ENCODE measurements at places on chromosomes 12 and 14.

DNA sequence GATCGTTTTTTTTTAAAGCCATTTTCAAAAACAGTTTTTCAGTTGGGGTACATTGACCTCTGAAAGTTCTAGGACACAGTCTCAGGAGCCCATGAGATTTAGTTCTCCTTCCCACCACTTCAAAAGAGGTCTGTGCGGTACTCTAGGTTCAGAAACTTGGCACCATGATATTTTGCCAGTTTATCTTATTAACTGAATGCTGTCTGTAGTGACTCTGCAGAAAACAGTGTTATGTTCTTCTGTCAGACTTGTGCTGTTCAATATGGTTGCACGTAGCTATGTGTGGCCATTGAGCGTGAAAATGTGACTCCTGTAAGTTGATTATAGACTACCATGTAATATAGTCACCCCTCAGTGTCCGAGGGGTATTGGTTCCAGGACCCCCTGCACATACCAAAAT is 35.9 kb downstream of the CRADD start:
- DNase-seq: no peak

- DNase-seq: no peak
Observed at GRCh38 chr14:73452341-73453186, 5.8 kb downstream of the NUMB start.

- no peak for DNase-seq
Observed at GRCh38 chr12:2335513-2335912, 282.7 kb downstream of the CACNA1C start.

DNA sequence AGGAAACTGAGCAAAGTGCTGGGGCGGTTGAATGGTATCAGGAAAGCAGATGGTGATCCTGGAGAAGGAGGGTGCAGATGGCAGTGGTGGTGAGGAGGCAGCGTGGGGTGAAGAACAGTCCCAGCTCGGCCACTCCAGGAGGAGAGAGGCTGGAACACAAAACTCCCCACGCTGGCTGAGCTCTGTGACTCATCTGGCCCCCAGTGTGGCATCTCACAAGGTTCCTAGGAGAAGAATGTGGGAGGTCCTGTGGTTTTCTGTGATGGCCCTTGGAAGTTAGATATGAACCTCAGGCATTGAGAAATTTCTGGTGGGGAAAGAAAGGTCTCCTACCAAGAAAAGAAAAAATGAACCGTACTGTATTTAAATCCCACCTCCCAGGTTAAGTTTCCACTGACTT is 8.0 kb upstream of the NRXN3 start:
- DNase-seq: no peak

DNA sequence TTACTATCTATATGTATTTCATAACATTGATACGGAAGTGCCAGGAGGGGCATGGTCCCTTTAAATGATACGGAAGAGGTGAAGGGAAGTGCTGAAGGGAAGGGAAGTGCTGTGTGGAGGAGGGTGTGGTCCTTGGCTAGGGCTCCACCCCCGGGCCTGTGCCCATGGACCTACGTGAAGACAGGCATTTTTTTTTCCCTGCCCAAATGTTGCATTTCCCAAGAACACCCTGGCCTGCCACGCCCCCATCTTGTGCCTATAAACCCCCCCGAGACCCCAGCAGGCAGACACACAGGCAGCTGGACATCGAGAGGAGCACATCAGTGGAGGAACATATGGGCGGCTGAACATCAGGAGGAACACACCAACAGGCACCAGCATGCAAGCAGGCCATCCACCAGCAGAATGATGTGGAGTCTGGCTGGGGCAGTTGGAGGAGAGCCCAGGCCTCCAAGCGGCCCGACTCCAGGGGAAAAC is 134.1 kb downstream of the SLC41A2 start:
- no peak for DNase-seq

- DNase-seq: no peak
Observed at GRCh38 chr12:92482599-92482998, 220.2 kb upstream of the PLEKHG7 start.

GRCh38 chr12:95118788-95119179 is 45.4 kb upstream of the NR2C1 start:
- no peak for DNase-seq

GRCh38 chr14:74575936-74576335 is 36.1 kb downstream of the LTBP2 start:
- no peak for DNase-seq

DNA sequence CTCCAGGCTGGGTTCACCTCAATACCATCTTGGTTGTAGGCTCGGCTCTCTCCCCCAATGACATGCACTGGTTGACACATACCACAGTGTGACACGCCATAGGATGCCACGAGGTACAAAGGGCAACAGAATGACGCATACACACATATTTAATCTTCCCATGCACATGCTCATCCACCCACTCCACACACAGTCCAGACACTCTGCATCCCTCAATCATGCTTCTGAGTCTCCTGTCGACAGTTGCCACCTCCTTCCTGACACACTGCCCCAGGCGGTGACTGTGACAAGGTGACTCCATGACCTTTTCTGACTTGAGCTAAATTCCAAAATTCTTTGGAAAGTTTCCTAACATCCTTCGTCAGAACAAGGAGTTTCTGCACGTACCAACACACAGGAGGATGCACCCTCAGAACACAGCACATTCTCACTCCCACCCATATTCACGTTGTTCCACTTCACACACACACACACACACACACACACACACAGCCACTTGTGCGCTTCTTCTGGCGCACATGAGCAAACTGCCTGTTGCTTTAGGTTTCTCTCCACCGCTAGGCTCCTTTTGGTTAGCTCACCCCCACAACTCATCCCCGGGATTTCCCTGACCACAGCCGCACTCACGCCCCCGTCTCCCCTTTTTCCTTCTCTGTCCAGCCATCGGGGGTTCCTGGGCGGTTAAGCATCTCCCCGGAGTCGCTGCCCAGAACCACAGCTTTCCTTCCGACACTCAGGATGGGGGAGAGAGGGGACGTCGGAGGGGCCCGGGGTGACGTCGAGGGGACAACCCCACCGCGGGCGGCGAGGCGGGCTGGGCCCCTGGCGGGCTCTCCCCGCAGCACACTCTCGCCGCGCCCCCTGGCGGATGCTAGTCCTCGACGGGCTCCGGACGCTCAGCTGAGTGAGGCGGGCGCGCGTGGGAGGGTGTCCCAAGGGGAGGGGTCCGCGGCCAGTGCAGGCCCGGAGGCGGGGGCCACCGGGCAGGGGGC is 536 bp upstream of the WNT1 start:
- DNase-seq: no peak

DNA sequence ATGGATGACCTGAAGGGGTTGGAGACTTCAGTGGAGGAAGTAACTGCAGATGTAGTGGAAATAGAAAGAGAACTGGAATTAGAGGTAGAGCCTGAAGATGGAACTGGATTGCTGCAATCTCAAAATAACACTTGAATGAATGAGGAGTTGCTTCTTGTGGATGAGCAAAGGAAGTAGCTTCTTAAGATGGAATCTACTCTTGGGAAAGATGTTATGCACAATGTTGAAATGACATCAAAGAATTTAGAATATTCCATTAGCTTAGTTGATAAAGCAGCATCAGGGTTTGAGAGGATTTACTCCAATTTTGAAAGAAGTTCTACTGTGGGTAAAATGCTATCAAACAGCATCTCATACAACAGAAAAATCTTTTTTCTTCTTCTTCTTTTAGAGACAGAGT is 186.4 kb upstream of the PRKD1 start:
- no peak for DNase-seq

DNA sequence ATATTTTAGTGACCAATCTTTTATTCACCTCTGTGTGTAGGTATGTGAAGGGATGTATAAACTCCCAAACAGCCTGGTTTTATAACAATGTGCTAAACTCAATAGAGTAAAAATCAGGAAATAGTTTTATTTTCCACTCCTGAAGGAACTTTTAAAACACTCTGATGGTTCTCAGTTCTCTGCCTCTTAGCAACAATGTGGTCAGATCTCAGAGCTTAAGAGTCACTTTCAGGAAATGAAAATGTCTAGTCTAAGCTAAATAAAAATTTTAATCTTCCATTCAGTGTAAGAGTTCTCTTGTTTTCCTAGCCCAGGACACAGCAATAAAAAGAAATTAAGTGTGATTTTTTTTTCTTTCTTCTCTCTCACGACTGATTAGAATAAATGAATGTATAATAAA is 718.0 kb downstream of the C12orf50 start:
- DNase-seq: no peak

DNA sequence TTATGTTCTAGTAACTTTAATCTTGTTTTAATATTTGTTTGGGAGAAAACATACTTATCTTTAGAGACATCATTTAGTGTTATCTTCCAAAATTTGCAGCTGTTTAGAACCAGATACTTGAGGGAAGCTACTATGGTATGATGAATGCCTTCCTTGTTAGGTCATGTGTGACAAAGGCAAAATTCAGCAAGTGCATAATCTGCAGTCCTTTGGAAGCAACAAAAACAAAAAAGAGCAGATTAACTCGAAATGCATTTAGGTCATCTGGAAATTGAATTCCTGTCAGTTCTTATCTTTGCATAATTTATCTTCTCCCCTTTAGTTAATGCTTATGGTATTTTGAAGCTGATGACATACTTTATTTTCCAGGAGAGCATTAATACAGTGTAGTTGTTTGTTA is 3.5 kb downstream of the FBXO34 start:
- no peak for DNase-seq

- no peak for DNase-seq
Observed at GRCh38 chr12:113285679-113286610, 49.0 kb downstream of the SLC8B1 start.

DNA sequence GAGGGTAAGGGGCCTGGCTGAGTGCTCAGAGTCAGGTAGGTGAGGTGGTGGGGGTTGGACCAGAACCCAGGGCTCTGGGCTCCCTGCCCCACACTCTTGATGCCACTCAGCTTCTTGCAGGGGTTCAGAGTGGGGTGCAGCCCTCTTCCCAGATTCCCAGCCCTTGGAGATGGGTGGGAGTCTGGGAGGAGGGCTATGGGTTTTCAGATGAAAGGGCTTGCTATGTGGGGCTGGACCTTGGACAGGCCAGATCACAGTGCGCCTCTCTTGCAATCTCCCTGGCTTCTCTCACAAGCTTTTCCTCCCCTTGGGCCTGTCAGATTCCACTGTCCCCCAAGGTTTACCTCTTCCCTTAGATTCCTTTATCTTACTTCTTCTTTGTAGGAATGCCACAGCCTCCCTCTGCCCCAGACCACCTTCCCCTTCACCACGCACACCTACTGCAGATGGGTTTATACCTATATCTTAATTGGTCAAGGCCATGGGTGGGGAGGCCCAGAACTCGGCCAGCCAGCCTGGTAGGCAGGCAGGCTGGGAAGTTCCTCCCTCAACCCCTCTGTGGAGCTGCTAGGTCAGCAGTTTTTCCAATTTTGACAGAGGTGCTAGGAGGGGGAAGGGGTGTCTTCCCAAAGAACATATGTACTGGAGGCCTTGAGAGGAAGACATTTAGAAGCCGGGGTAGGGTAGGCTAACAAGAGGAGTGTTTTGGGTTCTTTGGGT is 1.4 kb downstream of the NYNRIN start:
- DNase-seq: no peak

GRCh38 chr14:70130482-70130881 is 58.3 kb downstream of the SLC8A3 start:
- no peak for DNase-seq
